ENCODE measurements at places on chromosomes 1 and 21.

- no peak for DNase-seq
Measured at GRCh38 chr1:185260611-185261010, 56.4 kb downstream of the IVNS1ABP start.

DNA sequence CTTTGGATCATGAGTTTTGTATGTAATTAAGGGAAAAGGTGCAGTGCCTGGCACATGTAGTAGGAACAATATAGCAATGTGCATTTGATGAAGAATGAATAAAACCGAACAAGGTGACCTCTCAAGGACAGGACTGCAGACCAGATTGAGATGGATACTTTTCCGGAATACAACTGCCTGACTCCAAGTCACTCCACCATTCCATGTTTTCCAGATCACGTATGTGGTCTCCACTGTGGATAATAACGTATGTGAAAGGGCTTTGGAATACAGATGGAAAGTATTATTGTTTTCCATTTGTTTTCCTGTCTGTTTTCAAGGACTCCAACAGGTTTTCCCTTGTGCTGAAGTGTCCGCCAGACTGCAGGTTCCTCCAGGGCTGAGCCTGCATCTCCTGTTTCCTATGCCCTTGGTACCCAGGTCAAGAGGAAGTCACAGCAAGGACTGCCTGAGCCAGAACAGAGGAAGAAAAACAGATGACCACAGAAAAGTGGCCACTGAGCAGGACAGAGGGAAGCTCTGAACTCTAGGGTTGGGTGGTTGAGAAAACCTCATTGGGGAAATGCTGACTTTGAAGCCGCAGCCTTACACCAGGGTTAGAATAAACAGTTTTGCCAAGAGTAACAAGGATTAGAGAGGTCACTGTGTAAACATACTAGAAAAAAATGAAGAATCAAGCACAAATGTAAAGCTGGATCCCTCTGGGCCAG is 4.0 kb downstream of the CFAP45 start:
- no peak for DNase-seq

- no peak for DNase-seq
Measured at GRCh38 chr1:193013707-193014106, 45.5 kb downstream of the UCHL5 start.

DNA sequence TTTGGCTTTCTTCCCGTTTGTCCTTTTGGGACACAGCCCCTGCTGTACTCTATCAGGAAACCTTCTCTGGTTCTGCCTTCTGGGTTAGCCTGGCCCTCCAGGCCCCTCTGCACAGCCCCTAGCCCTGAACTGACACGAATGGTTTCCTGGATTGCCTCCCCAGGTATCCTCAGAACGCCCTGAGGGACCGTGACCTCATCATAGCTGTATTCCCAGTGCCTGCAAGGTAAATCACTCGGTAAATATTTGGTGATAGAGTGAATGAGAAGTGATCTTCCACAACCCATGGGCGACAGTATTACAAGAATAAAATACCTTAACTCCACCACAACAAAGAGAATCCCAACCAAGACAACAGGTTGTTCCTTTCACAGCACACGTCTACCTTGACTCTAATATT is 637.2 kb downstream of the SMYD3 start:
- no peak for DNase-seq

- no peak for DNase-seq
Measured at GRCh38 chr1:94612525-94613204, 71.1 kb upstream of the F3 start.

DNA sequence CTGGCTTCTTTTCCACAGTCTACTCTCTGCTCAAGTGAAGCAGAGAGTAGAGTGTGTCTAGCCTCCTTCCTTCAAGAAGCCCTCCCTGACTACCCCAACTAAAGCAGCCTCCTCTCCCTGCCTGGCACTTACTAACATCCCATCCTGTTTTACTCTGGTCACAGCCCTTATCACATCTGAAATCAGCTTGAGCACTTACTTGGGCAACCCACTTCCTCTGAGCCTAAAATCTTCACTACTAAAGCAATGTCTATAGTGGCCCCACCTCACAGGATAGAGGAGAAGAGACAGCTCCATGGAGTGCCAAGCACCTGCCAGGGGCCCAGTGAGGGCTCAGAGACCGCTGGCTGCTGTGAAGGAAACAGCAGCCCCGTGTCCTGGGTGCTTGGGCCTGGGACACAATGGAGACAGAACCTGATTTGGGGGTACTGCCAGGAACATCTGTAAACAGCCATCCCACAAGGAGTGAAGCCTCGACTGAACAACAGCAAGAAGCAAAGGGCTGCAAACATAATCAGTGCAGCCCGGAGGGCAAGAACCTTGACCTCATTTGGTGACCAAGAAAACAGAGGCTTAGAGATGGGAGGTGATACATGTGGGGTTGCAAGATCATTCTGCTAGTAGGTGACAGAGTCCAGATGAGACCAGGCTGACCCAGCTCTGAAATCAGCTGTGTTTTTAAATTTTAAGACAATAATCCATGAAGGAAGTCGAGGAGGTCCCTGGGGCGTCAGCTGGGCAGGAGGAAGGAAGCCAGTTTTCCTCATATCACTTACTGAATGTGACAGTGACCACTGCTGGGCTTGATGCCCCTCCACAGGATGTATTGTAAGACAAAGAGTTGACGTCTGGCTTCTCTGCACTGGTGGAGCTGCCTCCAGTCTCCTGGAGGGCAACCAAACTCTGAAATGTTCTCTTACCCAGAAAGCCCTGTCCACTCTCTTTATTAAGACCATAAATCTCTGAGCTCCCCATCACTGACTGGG is 710.6 kb downstream of the MATN1 start:
- no peak for DNase-seq

DNA sequence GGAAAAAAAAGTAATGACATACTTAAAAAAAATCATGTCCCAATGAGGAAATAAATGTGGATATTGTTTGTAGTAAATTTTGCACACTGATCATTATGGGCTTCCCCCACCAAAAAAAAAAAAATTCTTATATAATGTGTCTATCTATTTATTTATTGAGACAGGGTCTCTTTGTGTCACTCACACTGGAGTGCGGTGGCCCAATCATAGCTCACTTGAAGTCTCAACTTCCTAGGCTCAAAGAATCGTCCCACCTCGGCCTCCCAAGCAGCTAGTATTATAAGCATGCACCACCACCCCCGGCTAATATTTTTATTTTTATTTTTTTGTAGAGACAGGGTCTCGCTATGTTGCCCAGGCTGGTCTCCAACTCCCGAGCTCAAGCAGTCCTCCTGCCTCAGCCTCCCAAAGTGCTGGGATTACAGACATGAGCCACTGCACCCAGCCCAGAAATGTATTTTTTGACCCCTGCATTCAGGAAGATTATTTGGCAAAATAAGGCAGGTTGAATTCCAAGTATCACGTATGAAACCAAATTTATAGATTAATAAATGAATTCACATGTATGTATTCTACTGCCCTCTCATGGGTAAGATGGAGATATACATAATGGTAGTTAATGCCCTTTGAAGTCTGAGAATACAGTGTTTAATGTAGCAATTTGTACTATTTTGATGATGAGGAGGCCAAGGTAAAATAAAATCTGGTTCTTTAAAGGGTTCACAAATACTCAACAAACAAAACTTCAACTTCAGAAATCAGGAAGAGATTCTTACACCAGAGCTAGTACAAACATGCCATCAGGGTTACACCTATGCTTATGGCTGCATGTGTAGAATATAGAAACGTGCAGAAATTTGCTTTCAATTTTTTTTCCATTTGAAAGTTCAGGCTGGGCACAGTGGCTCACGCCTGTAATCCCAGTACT is 1.4 kb upstream of the DENND2C start:
- DNase-seq = no peak

GRCh38 chr1:24865168-24865567 is 64.9 kb downstream of the RUNX3 start:
- DNase-seq = no peak

GRCh38 chr1:80158771-80159170 is 1152.2 kb upstream of the ADGRL4 start:
- DNase-seq = no peak

All from urinary bladder (tissue), 4 donors.